ENCODE measurements at places on chromosomes 3 and 15.

DNA sequence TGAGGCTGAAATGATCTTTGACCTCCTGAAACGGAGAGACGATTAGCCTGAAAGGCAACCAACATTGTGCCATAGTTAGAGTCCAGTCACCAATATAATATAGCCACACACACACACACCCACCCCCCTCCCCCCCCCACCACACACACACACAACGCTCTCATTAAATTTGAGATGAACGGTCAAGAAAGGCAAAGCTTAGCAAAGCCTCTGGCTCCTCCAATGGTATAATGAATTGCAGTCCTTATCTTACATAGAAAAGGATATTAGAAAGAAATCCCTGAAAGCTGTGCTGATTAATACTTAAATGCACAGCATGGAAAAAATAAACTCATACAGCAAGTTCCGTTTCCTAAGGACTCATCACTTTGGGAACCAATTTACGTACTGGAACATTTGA, 876 bp upstream of the ZNF385D start:
- DNase-seq = no peak

- no peak for DNase-seq
These were observed 65.6 kb downstream of the ZBTB20 start for GRCh38 chr3:115081444-115081843.

DNA sequence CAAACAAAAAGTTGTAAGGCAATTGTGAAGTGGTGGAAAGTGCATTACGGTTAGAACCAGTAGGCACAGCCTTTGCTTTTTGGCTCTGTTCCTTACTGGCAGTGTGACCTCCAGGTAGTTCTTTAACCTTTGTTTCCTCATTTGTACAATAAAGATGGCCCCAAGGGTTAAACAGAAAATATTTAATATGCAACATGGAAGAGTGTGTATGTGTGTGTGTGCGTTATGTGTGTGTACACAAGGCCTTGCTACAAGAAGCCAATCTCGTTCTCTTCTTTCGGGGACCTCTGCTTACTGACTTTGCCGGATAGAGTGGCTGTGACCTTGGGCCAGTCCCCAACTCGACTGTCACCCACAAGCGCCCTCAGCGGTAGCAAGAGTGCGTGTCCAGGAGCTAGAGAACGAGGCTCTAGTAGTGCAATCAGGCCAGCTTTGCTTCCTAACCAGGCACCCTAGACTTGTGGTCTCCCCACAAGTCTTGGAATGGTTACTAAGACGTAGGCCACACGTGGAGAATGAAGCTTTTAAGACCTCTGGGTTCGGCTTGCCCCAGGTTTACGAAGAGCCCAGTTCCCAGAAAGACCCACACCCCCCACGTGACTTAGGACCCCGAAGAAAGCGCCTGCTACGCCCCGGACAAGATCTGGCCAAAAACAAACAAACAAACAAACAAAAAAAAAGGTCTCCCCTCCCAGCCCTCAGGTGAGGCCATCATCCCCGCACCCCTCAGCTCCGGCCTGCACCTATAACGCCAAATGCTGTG, 593 bp downstream of the CIAO2A start:
- DNase-seq = peak; percentile 20

GRCh38 chr3:192862408-192863090, 55.1 kb downstream of the MB21D2 start:
- DNase-seq = no peak

GRCh38 chr3:189288348-189289235, 116.8 kb downstream of the TPRG1 start:
- no peak for DNase-seq

- DNase-seq = no peak
These were observed 73.9 kb upstream of the RASGRF1 start for GRCh38 chr15:79164465-79164864.

DNA sequence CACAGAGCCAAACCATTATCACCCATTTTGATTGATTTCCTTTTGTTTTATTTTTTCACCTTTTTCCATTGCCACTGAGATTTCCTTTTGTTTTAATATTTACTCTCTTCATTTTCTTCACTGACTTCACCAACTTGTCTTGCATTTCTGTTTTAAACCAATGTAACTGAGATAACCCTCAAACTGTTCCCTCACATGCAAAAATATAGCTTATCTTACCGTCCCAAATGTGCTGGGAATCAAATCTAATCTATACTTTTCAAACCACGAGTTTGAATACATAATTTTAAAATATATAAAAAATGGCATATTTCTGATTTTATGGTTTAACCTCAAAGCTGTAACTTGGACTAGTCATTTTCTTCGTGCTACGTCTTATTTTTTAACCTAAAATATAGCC, 143.8 kb downstream of the PLD1 start:
- DNase-seq = no peak

DNA sequence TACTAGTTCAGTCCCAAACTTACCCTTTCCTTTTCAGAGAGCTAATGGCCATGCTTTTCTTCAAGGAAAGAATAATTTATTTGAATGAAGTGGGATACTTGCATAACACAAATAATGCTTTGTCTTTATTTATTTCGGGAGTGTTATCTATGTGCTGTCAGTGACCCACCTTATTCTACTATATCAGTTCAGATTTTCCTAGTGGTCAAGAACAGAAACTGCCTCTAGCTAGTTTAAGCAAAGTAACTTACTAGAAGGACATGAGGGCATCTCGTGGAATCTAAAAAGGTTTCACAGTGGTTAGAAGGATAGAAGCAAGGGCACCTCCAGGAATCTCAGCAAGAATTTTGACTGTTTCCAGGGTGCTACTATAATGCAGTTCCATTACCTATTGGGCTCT, 3.8 kb upstream of the TIMMDC1 start:
- DNase-seq = no peak

DNA sequence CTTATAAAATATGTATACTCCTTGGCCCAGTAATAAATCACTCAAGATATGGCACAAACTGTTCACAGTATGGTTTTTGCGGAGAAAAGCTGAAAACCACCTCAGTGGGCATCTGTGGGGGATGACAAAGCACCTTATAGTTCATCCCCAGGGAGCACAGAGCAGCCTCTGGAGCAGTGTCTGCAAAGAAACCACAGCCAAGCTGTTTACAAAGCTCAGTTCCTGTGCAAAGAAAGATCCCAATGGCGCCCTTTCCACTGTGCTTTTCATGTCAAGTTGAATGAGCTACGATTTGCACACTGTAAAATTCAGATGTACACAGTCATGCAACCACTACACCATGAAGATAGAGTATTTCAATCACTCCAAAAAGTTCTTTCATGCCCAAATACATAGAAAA, 2.5 kb upstream of the EFCC1 start:
- no peak for DNase-seq
